Fibroblast of skin of left quadriceps (primary cell): ENCODE measurements at places on chromosomes 2 and 18.

DNA sequence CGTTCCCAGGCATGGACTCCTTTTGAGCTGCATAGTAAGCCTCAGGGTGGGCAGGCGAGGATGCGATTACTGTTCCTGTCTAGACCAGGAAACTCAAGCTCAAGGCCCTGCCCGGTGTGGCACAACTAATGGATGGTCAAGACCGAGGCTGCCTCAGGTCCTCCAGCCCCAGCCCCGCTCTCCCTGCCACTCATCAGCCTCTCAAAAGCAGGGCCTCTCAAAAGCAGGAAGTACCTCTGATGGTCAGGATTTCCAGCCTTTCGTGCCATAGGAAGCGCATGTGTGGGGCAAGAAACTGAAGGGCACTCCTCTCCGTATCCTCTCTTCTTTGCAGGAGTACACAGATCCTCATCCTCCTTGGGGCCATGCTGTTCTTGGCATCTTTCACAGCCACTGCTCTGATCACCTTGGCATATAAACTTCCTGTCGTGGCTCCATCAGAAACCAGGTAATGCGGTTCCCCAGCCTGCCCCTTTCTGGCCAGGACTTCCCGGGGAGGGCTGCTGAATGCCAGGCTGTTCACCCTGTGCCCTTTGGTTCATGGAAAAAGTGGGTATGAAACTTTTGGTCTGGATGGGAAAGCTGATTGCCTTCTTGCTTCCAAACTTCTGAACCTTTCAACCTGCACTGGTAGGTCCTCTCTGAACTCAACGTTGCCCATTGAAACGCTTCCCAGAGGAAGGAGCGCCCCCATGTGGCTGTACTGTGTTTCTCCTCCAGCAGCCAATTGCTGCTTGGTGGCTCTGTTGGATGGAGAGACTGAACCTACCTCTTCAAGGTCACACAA is 82.8 kb upstream of the SEC11C start:
- peak; percentile 40 for DNase-seq

DNA sequence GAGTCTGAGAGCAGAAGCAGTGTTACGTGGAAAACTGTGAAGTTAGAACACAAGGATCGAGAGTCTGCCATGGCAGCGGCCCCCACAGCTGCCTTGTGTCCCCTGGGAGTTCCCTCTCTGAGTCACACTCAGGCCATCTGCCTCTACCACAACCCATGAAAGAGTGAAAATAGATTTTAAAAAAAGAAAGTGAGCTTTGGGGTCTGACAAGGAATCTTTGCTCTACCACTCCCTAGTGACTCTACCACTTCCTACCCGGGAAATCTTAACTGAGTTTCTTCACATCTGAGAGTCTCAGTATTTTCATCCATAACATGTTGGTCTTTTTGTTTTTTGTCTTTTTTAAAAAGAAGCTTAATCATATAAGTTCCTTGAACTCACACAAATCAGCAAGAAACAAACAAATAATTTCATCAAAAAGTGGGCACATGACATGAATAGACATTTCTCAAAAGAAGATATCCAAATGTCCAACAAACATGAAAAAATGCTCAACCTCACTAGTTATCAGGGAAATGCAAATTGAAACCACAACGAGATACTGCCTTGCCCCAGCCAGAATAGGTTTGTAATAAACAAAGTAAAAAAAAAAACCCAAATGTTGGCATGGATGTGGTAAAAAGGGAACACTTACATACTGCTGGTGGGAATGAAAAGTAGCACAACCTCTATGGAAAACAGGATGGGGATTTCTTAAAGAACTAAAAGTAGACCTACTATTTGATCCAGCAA is 2.4 kb upstream of the MSGN1 start:
- no peak for DNase-seq

GRCh38 chr18:48100651-48101165 is 170.2 kb upstream of the SMAD2 start:
- no peak for DNase-seq

DNA sequence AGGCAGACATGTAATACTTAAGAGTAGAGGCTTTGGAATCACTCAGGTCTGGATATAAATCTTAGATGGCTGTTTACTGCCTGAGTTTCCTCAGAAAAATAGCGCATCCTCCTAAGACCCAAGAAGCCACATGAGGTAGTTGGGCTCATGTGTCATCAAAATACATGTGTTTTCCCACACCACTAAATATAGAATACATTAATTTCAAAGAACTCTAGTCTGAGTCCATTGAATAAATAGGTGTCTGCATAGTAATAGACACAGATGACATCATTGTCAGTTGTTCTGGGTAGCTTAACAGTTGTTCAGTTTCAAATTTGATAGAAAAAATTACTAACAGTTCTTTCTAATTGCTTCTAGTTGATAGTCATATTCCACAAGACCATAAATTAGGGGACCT is 9.6 kb downstream of the PPP1R1C start:
- no peak for DNase-seq

GRCh38 chr2:64731746-64732145 is 78.0 kb upstream of the SERTAD2 start:
- no peak for DNase-seq

GRCh38 chr2:68272246-68272994 is 20.1 kb upstream of the PPP3R1 start:
- no peak for DNase-seq

- no peak for DNase-seq
Measured at GRCh38 chr2:159714247-159714930, 2.1 kb downstream of the MARCHF7 start.

- peak; percentile 0 for DNase-seq
Measured at GRCh38 chr2:99106913-99107312, 34.6 kb upstream of the C2orf15 start.

DNA sequence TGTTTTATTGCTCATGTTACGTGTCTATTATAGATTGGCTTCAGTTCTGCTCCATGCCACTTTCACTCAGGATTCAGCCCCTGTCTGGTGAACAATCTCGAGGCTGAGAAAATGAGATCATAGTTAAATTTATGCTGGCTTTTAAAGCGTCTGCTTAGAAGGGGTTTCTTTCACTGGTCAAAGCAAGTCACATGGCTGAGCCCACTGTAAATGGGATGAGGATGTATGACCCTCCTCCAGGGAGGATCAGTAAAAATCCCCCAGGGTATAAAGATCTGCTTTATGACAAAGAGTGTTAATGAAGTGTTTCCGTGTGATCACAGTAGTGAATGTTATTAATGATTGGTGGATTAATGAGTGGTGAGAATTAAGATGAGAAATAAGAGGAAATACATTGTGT is 6.2 kb upstream of the PLCL1 start:
- DNase-seq, result no peak

GRCh38 chr2:214098811-214099210 is 312.0 kb upstream of the VWC2L start:
- no peak for DNase-seq

DNA sequence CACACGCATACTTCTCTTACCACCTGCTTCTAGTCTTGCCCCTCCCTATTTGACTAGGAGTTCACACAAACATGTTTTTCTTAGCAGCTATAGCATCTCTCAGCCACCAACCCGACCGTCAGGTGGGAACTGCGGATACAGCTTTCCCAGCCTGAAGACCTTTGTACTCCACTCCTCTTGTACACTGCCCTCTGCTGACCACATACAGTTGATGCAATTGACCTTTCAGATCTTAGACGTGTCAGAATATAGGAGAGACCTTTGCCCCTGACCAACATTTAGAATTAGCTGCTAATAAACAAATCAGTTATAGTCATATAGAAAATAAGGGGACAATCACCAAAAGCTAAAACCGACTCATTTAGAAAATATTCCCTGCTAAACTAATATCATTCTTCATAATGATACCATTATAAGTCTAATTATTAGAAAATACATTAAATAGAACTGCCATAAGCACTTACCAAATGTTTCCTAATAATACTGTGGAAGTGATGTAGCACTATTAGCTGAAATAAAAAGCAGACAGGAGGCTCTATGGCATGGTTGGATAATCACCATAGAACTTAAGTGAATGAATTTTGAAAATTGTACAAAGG is 208.4 kb downstream of the RAD51AP2 start:
- DNase-seq, result no peak

DNA sequence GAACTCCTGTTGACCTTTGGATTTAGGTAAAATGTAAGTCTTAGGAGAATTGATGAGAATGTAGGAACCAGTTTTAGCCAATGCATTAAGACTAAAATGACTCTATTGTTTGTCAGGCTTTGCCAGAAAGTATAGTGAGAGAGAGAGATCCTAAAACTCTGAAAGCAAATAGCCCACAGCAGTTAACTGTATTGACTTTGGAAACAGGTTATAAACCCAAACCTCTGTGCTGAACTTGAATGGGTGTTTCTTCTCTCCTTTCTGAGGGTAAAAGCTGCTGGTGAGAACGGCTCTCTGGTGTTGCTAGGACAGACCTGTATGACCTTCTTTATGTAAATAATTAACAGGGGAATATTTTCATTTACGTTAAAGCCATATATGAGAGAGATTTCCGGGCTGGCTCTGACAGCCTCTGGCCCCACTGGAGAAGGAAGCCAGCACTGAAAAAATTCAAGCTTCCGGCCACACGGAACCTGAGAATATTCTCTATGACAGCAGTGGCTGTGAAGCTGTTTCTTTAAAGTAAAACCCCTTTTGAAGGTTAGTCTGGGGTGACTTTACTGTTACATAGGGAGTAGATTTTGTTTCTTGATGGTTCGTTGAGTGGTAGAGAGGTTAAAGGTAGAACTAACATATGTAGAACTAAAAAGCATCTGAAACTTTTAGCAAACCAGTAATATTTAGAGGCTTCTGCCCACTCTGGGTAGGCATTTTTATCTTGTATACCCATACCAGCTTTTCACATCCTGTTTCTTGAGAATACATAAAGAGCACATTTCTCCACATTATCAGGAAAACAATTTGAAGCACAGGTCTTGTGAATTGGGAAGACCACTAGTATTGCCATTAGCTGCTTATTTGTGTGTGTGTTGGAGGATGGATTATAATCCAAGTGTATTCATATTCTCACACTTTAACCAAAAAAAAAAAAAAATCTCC is 123.8 kb downstream of the SPTBN1 start:
- no peak for DNase-seq
